ENCODE measurements at places on chromosomes 4 and X. TPM values are rescaled to one million over a fixed set of nuclear protein-coding genes. Genes with fewer than 3 reads are reported as not detected.

DNA sequence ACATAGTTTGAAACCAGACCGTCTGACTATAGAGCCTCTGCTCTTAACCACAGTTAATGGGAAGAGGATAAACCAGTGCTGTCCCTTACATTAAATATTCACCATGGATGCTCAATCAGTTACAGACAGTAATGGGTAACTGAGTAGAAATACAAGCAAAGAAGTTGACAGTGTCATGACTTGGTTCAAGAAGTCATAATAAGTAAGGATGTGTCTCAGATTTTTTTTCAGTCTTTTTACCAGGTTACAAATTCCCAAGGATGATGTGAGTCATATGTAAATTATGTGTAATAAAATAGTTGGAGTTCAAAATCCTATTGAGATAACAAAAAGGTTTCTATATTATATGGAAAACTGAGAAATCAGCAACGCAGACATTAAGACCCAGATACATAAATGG lies 31.1 kb downstream of the ZCCHC4 start:
- DNase-seq = no peak

- no peak for DNase-seq
These were observed 238.7 kb downstream of the DHRSX start for GRCh38 chrX:2261831-2262667.

DNA sequence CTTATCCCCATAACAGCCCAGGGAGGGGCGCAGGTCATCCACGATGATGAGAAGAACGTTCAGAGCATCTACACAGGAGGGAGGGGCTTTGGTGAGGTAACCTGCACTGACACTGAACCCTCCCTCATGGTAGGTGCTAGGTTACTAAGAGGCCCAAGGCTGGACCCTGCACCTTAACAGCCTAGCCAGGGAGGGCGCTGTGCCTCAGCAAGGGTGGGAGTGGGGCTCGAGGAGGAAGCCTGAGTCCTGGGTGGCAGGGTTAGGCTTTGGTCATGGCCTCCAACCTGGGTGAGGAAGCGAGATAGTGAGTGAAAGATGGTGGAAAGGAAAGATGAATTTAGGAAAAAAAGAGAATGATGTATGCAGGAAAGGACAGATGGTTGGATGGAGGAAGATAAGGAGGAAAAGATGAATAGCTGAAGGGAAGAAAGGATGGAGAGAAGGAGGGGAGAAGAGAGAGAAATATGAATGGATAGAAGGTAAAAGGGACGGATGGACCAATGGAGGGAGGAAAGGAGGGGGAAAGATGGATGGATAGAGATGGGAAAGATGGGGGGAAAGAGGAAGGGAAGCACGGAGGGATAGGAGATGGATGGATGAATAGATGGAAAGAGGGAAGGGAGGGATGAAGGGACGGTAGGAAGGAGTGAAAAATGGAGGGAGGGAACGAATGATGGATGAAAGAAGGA lies 736 bp downstream of the IDS start:
- peak; percentile 40 for DNase-seq

DNA sequence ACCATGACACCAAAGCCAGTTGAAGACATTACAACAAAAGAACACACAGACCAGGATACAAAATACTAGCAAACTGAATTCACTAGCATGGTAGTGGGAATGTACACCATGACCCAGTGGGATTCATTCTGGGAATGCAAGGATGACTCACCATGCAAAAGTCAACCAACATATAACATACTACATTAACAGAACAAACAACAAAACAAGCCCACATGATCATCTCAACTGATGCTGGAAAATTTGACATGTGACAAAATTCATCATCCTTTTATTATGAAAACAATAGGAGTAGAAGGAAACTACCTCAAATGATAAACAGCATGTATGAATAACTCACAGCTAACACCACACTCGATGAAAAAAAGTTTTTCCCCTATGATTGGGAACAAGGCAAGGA lies 190.2 kb downstream of the DCLK2 start:
- no peak for DNase-seq

DNA sequence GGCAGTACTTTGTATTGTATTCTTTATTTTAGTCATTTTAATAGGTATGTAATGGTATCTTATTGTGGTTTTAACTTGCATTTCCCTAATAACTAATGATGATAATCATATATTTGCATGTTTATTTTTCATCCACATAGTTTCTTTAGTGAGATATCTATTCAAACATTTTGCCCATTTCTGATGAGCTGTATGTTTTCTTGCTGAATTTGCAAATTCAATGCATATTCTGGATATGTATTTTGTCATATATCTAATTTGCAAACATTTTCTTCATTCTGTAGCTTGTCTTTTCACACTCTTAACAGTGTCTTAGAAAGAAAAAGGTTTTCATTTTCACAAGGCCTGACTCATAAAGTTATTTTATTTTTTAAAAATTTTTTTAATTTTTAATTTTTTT lies 372.1 kb downstream of the ZNF674 start:
- no peak for DNase-seq

- no peak for DNase-seq
These were observed 236.7 kb upstream of the MAB21L2 start for GRCh38 chr4:150345207-150345744.

GRCh38 chrX:1481636-1482529 lies 29.2 kb upstream of the ASMTL start:
- DNase-seq = peak; percentile 63

- DNase-seq = no peak
These were observed 169.4 kb upstream of the BANK1 start for GRCh38 chr4:101621120-101621519.

- no peak for DNase-seq
These were observed 336.3 kb upstream of the TRAM1L1 start for GRCh38 chr4:117421706-117422105.

GRCh38 chr4:156138781-156139280 lies 185.2 kb upstream of the CTSO start:
- no peak for DNase-seq

DNA sequence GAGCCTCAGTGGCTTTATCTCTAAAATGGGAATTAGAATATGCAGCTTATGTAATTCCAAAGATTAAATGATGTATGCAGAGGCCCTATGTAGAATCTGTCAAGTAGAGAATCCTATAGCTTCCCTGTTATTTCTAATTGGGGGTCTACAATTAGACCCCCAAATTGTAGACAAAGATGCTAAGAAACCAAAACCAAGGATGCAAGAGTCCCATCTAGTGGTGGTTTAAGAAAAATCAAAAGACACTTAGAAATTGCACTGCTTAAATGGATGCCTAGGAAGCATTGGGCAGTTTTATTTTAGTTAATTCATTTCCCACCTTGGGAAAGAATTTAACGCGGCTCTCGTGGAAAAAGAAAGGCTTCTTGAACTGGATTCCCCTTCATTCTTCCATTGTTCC lies 115.2 kb downstream of the GABRA2 start:
- DNase-seq = no peak

- no peak for DNase-seq
These were observed 116.7 kb downstream of the SPCS3 start for GRCh38 chr4:176436293-176436973.

DNA sequence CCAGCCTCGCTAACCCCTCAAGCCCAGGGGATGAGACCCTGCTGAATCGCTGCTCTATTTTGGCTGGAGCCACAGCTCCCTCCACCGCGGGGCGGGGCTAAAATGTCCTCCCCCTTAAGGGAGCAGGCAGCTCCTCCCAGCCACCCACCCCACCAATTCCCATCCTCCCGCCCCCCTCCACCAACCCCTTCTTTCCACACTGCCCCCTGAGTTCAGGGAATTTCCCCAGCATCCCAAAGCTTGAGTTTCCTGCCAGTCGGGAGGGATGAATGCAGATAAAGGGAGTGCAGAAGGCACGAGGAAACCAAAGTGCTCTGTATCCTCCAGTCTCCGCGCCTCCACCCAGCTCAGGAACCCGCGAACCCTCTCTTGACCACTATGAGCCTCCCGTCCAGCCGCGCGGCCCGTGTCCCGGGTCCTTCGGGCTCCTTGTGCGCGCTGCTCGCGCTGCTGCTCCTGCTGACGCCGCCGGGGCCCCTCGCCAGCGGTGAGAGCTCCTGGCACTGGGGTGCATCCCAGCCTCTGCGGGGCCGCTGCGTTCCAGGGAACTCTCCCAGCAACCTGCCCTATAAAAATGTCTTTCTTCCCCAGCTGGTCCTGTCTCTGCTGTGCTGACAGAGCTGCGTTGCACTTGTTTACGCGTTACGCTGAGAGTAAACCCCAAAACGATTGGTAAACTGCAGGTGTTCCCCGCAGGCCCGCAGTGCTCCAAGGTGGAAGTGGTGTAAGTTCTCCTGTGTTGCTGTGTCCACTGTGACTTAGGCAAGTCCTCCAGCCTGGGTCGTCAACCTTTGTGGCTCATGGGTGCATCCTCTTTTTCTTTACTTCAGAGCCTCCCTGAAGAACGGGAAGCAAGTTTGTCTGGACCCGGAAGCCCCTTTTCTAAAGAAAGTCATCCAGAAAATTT lies at the start of gene CXCL6:
CXCL6 (plus strand) TSS at position 306 of the 907 bp plus-strand sequence; CDS start at position 379, 73 bp downstream.
- DNase-seq = no peak

DNA sequence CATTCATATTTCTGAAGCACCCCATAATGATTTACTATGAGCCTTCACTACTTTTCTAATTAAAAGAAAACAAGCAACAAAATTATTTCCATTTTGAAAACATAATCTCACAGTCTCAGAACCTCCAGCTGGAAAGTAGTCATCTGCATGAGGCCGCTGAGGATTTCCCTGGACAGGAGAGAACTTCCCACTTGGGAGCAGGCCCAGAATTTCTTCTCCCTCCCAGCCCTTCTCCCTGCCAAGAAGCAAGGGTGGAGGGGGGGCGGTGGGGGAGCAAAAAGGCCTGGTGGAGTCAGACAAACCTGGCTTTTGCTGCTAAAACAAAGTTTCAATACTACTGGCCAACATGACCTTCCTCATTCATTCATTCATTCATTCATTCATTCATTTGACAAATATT lies 167.3 kb downstream of the PJA1 start:
- no peak for DNase-seq

DNA sequence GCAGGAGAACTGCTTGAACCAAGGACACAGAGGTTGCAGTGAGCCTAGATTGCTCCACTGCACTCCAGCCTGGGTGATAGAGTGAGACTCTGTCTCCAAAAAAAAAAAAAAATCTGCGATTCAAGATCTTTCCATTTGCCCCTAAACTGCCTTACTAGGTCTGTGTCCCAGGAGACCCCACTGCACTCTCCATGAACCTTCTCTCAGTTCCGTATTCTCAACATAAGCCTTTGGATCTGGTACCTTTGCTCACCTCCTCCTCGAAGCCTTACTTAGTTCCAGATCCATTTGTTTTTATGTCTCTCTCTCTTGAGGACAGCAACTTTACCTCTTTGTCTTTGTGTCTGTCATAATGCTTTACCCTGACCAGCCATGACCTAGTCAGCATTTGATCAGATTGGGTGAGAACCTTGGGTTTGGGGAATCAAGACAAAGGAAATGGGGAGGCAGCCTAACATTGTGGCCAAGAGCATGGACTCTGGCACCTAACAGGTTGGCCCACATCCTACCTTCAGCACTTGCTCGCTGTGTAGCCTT lies 33.7 kb downstream of the BST1 start:
- DNase-seq = no peak

The SPON2 gene
- 2.2 TPM for total RNA-seq

The TMSB15C gene
- 2.3 TPM for total RNA-seq

The RHOXF2 gene
- not detected for total RNA-seq

The NOCT gene
- 9.4 TPM for total RNA-seq

The ADH1C gene
- total RNA-seq = not detected

The CENPVL2 gene
- not detected for total RNA-seq

The FGF5 gene
- total RNA-seq = not detected
